Stimulated activated CD8-positive, alpha-beta memory T cell treated with anti-CD3 and anti-CD28 coated beads, Interleukin-4, amount 100 ng/mL, for 1 hour (primary cell): ENCODE measurements at places on chromosomes 5 and 9.

DNA sequence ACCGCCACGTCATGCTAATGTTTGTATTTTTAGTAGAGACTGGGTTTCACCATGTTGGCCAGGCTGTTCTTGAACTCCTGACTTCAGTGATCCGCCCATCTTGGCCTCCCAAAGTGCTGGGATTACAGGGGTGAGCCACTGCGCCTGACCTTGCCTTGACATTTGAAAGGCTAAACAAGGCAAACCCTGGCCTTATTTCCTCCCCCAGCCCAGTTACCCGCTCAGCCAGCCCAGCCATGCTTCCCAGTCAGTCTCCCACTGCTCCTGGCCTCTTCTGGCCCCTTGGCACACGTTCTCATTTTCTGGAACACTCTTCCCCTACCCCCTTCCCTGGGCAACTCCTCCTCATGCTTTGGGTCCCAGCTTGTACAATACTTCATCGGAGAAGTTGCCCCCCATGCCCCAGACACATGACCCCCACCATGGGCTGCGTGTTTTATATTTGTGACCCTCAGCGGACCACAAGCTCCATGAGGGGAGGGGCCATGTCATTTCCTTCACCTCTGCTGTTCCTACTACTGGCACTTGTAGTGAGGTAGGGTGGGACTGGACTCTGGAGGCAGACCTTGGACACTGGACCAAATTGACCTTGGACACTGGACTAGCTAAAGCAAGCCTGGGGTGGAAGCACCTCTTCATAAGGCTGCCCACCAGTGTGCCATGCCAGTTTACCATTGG is 94.4 kb upstream of the IER5L start:
- DNase-seq: no peak

- no peak for DNase-seq
Measured at GRCh38 chr9:73202980-73203379, 51.3 kb downstream of the ANXA1 start.

GRCh38 chr9:97136421-97136820 is 97.5 kb upstream of the CTSV start:
- no peak for DNase-seq

DNA sequence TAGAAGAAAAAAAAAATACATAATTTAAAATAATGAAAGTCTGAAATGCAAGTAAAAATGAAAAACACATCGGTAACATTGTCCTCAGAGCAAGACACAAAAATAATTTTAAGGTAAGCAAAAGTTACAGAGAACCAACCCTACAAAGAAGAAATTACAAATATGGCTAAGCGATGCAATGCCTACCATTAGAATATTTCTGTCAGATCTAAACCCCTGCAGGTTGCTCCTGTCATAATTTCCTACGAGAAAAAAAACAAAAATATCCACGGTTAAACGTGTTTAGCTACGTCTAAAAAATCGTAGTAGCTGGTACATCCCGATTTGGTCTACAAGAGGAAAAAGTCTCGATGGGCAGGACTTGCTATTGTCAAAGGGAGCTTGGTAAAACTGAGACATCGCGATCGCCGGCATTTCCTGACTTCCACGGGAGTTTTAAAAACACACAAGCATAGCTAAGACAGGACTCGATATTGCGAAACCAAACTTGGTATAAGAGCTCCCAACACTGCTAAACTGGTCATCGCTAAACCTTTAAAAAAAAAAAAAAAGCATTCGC is 1.1 kb upstream of the ANXA2R start:
- DNase-seq: no peak

- DNase-seq: no peak
Measured at GRCh38 chr5:33857037-33857436, 34.8 kb downstream of the ADAMTS12 start.

GRCh38 chr9:101457003-101457402 is 21.4 kb upstream of the ALDOB start:
- no peak for DNase-seq

GRCh38 chr5:157835041-157835440 is 23.9 kb downstream of the CLINT1 start:
- DNase-seq: no peak

- DNase-seq: no peak
Measured at GRCh38 chr5:127667926-127668325, 19.0 kb downstream of the CTXN3 start.

DNA sequence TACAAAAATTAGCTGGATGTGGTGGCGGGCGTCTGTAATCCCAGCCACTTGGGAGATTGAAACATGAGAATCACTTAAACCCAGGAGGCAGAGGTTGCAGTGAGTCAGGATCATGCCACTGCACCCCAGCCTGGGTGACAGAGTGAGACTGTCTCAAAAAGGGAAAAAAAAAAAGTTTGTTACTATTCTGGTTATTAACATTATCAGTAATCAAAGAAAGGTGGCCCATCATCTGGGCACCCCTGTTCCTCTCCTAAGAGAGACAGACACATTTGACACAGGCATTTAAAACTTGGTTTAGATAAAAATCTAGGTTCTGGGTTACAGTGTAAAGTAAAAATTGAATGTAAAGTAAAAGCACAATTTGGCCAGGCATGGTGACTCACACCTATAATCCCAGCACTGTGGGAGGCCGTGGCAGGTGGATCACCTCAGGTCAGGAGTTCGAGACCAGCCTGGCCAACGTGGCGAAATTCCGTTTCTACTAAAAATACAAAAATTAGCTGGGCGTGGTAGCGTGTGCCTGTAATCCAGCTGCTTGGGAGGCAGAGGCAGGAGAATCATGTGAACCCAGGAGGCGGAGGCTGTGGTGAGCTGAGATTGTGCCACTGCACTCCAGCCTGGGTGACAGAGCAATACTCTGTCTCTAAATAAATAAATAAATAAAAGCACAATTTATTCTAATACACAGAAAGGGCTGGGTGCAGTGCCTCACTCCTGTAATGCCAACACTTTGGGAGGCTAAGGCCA is 16.7 kb upstream of the PHYHD1 start:
- no peak for DNase-seq

DNA sequence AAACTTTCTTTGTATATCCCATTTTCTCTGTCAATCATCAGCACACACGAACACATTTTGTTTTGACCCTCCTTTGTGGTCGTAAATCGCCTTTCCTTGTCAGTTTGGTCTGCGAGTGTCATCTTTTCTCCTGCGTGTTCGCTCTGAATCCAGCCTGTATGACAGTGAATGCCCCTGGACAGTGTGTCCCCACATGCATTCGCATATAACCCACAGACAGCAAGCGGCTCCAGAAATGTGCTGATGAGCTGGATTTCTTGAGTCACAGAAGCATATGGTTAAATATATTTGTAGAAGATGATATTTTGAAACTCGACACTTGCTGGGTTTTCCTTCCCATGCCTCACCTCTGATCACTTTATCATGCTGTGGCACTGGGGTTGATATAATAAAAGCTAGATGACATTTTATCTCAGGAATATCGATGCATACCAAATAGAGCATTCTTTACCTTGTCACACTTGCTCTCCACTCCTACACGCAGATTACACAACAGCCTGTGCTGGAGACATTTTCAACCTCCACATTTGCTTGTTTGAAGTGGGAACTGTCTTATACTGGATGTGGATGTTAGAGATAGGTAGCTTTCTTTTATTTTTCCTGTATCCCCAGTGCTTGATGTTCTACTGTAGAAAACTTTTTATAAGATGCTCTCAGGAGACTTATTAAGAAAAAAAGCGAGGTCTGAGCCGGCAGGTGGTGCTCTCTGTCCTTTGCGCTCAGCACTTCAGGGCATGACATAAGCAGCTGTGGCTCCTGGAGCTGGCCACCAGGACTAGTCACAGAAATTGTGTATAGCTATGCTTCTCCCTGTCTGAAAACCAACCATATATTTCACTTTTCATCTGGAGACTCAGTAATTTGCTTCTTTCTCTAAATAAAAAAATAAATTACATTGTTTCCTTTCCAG is 215.1 kb downstream of the SH3GL2 start:
- no peak for DNase-seq

- DNase-seq: no peak
Measured at GRCh38 chr5:175715627-175716522, 58.0 kb downstream of the HRH2 start.

GRCh38 chr9:121283080-121283398 is 15.1 kb downstream of the GSN start:
- no peak for DNase-seq

DNA sequence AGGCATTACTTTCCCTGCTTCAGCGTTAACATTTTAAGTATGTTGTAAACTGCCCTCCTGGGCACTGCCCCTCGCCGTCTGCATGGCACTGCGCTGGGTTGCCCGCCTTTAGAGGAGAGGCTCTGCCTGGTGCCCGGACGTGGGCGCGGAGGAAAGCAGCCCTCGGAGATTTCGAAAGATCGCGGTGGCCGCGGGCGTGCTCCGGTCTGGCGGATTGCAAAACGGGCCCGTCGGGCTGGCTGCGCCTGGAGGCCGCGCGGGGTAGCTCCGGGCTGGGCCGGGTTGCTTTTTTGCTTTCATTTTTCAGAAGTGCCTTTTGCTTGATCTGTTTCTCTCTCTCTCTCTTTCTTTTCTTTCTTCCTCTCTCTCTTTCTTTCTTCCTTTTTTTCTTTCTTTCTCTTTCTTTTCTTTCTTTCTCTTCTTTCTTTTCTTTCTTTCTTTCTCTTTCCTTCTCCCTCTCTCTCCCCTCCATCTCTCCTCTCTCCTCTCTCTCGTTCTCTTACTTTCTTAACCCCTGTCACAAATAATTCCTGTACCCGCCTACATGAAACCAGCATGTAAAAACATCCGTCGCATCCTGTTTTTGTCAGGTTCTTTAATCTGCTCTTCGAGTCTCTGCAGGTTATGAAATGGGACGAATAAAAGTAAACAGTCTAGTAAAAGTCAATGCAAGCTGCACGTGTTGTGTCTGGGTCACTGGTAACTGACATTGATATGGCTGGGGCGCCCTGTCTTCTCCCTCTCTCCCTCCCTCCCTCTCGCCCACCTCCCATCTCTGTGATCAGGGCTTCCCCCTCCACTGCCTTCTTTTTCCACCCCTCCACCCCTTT is 1.7 kb downstream of the FST start:
- DNase-seq: no peak

DNA sequence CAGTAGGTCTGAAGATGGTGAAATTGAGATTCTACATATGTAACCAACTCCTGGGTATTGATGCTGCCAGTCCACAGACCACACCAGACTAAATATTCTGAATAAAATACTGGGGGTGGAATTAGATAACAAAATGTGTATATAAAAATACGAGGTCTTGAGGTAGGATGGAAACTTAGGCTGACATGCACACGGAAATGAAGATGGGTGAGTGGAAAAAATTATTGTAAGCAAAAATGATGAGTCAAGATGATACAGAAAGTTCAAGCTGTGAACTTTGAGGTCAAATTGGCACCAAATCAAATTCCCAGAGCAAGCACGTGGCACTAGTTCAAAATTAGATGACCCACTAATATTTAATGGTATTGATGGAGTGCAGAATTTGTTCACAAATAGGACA is 713.4 kb upstream of the ACO1 start:
- no peak for DNase-seq

DNA sequence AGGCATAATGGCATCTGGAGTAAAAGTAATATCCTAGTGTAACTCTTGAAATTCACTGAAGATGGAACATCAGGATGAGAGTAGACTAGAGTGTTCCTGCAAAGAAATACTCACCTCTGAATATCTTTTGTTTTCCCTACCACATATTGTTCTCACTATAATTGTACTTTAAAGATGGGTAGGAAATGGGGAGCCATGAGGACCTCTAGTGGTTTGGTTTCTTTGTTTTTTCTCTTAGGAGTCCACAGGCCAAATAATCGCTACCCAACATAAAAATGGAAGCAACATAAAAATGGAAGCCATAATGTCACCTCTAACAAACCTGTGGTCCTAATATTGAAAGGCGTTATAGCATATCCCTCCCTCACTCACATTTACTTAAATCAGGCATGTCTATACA is 2375.8 kb downstream of the MAT2B start:
- DNase-seq: no peak

DNA sequence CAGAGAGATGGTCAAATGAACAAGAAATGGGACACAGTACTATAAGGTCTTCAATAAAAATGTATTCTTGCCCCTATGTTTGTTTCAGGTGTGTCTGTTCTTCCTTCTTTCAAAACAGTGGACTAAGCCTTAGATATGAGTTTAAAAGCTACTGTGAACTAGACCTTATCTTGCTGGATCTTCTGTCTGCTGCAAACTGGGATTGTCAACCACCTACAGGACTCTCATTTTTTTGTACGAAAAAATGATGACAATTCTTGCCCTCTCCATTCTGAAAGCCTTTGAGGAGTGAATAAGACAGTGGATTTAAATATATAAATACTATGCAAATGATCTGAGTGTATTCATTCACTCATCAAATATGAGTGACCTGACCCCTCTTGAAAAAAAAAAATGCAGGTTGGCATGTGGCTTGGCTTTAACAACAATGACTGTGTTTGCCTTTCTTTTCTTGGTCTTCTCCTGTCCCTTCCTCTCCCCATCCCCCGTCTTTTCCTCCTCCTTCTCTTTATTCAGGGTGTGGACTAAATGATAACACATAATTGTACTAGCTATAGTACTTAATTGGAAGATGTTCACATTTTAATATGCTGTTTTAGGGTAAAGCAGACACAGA is 235.5 kb upstream of the TRIM32 start:
- no peak for DNase-seq

GRCh38 chr5:116573279-116573701 is 1.3 kb downstream of the SEMA6A start:
- no peak for DNase-seq

GRCh38 chr9:99506747-99507348 is 284.8 kb downstream of the SEC61B start:
- DNase-seq: no peak

DNA sequence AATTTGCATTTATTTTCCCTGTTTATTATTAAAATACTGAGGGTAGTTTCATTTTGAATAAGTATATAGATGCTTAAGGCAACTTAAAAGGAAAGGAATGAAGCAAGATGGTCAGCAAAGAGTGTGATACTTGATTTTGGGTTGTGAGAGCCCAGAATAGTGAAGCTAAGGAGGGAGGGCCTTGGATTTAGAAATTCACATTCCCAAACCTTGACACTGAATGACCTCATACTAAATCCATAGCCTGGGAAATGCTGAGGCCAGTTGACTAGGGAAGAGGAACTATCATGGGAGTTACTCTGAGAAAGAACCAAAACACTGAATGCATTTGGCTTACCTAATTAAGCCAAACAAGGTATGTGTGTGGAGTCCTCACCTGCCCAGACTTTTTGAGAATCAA is 292.5 kb downstream of the SPATA31D1 start:
- no peak for DNase-seq

GRCh38 chr5:38250763-38251448 is 7.5 kb upstream of the EGFLAM start:
- DNase-seq: no peak

DNA sequence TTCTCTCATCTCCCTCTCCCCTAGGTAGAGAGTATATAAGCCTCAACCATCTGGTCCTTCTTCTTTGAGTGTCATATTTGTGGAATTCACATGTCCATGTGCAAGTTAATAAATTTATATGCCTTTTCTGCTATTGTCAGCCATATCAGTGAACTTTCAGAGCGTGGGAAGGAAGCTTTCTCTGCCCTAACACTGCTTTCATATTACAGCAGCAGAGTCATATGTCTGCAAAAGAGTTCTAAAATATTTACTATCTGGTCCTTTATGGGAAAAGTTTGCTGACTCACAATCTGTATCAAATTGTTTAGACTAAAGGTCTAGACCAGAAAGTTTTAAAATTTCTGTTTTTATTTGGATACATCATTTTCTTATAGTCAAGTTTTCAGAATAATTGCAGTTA is 669.0 kb downstream of the LRRC70 start:
- no peak for DNase-seq

GRCh38 chr9:127990554-127990953 is 9.8 kb upstream of the EEIG1 start:
- DNase-seq: no peak
